IPS DF 6.9 (cell line): ENCODE measurements at places on chromosomes 4 and X.

GRCh38 chrX:4741024-4741423 lies 1027.6 kb upstream of the PRKX start:
- no peak for DNase-seq

GRCh38 chr4:128168701-128169100 lies 107.6 kb downstream of the LARP1B start:
- no peak for DNase-seq

GRCh38 chr4:24195991-24196736 lies 306.3 kb upstream of the PPARGC1A start:
- no peak for DNase-seq

- DNase-seq, result no peak
Observed at GRCh38 chrX:69143530-69143929, 21.7 kb downstream of the PJA1 start.

DNA sequence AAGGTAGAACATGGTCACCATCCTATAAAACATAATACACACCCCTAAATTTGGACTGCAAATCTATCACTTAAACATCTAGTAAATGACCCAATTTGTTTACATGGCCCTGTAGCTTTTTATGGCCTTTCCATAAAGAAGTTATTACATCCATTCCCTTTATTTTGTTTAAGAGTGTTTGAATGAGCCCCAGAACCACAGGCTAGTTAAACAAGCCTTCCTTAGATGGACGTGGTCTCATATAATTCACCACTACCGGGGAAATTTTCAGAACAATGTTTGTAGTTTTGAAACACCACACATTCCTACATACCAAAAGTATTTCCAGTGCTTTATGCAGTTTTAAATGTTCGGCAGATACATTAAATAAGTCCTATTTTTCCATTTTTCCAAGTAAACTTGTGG lies 12.3 kb downstream of the PDGFC start:
- no peak for DNase-seq

DNA sequence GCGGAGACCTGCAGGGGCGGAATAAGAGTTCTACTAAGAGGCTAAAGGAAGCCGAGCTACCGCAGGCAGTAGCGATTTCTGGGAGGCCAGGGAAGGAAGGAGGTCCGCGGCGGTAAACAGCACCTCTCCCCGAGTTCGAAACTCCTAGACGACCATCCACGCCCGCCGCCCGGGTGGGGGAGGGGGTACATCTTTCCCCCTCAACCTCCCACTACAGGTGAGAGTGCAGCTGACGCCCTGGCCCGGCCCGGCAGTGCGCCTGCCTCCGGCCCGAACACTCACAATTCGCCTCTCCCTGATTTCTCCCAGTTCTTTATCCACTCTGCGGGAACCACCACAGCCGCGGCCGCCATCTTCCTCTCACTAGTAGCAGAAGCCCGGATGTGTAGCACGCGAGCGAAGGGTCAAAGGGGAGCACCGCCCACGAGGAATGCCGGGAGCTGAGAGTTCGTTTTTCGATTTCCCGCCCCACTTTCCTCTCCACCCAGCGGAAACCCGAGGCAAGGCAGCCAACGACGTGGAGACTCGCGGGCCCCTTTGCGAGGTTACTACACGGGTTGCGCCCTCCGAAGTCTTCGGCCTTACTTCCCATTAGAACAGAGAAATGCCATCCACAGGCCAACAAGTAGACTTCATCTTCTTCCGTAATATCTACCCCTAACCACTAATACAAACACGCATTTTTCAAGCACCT lies at the start of gene THOC2:
TSS of gene THOC2 (minus strand) at position 383 of the 694 bp plus-strand sequence. CDS start at position 353, 30 bp downstream.
- DNase-seq, result no peak

DNA sequence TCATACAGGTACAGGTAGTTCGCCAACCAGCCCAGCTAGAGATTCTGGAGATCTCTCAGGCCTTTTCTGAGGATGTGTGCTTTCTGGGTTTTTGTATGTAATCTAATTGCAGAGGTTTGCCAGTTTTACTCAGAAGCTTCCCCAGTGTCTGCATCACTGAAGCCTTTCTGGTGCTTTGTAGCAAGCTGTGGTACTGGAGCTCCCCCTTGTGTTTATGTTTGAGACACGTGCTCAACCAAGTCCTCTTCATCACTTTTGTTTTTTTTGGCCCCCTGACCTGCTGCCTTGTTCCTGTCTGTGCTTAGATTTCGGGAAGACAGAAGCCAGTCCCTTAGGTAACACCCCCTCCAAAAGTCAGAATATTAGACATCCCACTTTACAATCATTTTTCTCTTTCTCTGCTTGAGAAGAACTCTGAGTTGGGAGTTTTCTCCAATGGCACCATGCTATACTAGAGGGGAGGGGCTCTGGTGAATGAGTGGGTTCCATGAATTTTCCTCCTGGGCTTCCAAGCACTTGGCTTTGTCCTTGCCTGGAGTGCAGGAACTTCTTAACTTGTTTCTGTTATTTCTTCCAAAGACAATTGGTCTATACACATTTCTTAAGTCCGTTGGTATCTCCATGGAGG lies 128.4 kb upstream of the TBC1D9 start:
- DNase-seq, result peak; percentile 75
